ENCODE measurements at places on chromosomes 7 and 10.

DNA sequence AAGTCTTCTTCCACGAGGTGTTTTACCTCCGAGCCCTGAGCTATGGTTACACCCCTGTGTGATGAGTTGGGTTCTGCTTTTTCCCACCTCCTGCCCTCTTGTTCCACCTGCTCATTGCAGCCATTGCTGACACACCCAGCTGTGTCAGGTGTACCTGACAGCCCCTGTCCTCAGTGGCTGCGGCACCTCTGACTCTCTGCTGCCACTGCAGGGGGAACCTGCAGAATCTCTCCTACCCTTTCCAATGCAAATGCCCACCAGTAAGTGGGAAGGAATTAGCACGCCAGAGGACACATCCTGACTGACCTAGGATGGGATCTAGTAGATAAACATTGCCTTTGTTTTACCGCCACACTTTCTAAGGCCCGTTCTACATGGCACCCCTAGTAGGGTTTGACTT, 600.9 kb upstream of the MKI67 start:
- no peak overlapping the region for H3K27ac ChIP-seq
- no peak for DNase-seq
- no peaks in the 10 kb centered on the region for H3K27me3 ChIP-seq
- no peak overlapping the region for H3K4me3 ChIP-seq
- H3K36me3 ChIP-seq = no peaks in the 10 kb centered on the region

DNA sequence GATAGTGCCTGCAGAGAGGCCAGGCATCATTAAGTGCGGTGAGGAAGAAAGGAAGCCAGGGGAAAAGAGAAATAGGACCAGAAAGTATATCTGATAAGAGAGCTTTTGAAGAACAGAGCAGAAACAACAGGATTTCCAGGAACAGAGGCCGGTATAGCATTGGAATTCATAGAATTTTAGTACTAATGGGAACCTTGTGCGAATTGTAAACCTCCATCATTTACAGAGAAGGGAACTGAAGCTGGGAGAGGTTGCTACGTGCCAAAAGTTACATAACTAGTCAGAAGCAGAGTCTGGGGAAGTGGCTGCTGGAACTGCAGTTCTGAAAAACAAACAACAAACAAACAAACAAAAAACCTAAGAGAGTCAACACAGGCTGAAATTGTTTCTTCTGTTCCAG, 5.4 kb upstream of the ZMYND11 start:
- no peak overlapping the region for H3K27ac ChIP-seq
- no peaks in the 10 kb centered on the region for H3K36me3 ChIP-seq
- no peaks in the 10 kb centered on the region for H3K4me1 ChIP-seq
- no peak for DNase-seq

DNA sequence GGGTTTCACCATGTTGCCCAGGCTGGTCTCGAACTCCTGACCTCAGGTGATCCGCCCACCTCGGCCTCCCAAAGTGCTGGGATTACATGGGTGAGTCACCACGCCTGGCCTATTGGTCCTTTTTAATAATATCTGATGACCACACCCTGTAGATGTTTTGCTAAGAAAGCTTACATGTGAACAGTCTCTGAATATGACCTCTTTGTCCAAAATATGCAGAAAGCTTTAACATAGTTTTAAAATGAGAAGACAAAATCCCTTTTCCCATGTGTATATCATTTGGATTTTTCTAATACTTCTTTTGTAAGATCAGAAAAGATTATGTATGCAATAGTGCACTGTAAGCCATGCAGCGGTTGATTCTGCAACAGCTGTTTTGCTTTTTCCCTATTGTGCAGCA, 38.5 kb downstream of the MCU start:
- no peak overlapping the region for H3K4me3 ChIP-seq
- DNase-seq = no peak
- H3K36me3 ChIP-seq = no peaks in the 10 kb centered on the region

- peaks cover 6% of the 10 kb centered on the region for H3K36me3 ChIP-seq
- no peak overlapping the region for H3K4me3 ChIP-seq
- no peaks in the 10 kb centered on the region for H3K4me1 ChIP-seq
- no peak for DNase-seq
Observed at GRCh38 chr7:96131525-96131924, 190.4 kb downstream of the SLC25A13 start.

DNA sequence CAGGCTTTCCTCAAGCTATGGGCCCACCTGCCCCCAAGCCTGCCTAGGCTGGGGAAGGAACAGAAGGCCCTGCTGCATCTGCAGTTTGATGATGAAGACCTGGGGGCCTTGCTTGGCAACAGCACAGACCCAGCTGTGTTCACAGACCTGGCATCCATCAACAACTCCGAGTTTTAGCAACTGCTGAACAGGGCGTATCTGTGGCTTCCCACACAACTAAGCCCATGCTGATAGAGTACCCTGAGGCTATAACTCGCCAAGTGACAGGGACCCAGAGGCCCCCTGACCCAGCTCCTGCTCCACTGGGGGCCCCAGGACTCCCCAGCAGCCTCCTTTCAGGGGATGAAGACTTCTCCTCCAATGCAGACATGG, 36.3 kb downstream of the CADPS2 start:
- DNase-seq = no peak
- H3K36me3 ChIP-seq = no peaks in the 10 kb centered on the region
- H3K27me3 ChIP-seq = no peaks in the 10 kb centered on the region
- no peaks in the 10 kb centered on the region for H3K4me1 ChIP-seq

DNA sequence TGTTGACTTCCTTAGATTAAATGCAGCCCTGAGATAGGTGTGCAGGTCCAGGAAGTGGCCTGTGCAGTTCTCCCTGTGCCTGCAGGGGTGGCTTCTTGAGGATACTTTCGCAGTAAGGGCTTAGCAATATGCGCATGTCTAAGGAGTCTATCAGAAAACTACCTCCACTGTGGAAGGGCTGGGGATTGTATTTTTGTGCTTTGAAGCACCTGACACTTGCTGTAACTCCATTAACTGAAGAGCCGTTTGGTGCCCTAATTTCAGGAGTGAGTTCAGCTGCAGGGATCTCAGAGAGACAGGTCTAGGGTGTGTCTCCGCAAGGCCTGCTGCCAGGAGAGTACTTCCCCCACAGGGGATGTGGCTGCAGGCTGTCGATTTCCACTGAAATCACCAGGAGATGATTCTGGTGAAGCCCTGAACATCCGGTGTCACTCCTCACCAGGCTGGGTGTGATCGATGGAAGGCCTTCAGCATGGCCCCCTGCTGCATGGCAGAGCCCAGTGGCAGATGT, 35.5 kb downstream of the IKZF1 start:
- no peaks in the 10 kb centered on the region for H3K27me3 ChIP-seq
- no peak overlapping the region for H3K27ac ChIP-seq
- H3K36me3 ChIP-seq = no peaks in the 10 kb centered on the region
- H3K4me1 ChIP-seq = peaks cover 2% of the 10 kb centered on the region

All from small intestine (tissue), 16 donors.